Fibroblast of gingiva (primary cell): ENCODE measurements at places on chromosomes 12 and 14.

DNA sequence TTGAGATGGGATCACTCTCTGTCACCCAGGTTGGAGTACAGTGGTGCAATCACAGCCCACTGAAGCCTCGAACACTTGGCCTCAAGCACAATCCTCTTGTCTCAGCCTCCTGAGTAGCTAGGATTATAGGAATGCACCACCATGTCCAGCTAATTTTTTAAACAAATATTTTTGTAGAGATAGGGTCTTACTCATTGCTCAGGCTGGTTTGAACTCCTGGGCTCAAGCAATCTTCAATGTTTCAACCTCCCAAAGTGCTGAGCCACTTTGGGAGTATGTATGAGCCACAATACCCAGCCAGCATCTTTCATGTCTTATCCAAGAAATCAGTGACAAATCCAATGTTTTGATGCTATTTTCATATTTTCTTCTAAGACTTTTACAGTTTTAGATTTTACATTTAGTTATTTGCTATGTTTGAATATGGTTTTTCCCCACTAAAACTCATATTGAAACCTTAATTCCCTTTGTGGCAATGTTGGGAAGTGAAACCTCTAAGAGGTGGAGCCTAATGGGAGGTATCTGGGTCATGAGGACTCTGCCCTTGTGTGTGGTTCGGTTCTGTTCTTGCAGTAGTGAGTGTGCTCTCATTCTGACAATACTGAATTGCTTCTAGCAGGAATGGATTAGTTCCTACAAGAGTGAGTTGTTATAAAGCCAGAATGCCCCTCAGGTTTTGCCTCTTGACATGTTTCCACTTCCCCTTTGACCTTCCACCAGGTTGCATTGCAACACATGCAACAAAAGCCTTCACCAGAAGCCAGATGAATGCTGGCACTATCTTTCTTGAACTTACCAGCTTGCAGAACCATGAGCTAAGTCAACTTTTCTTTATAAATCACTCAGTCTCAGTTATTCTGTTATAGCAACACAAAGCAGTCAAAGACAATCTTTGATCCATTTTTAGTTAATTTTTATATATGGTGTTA lies 80.8 kb upstream of the AMIGO2 start:
- no peak for DNase-seq

DNA sequence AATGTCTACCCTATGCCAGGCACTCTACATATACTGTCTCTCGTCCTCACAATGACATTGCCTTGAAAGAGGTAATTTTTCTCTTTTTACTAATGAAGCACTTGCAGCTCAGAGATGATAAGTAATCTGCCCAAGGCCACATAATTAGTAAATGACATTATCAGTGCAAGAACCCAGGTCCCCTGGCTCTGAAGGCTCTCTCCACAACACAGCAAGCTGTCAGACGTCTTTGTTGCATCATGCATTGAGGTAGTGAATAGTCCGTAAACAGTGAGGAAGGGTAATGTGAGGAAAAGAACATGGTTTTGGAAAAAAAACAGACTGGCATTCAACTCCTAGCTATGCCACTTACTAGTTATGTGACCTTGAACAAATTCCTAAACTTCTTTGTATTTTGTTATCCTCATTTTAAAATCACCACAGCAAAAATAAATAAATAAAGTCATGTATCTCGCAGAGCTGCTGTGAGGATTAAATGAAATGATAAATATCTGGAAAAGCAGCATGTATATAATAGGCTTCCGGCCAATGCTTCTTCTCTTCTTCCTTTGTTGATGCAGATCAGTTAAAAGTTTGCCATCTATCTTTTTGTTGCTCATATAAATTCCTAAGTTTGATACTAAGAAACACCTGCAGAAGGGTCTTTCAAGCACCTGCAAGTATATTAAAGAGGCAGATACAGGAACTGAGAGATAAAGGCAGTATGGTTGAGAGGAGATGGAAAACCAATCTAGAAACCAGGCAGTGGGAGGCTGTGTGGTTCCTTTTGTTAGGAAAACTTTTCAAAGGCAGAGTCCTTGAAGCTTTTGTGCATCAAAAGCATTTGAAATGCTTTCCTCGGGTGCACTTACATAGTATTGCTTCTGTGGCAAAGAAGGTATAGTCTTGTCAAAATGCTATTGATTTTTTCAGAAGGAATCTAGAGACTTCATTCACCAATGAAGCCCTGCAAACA lies 82.8 kb downstream of the BTG1 start:
- no peak for DNase-seq

DNA sequence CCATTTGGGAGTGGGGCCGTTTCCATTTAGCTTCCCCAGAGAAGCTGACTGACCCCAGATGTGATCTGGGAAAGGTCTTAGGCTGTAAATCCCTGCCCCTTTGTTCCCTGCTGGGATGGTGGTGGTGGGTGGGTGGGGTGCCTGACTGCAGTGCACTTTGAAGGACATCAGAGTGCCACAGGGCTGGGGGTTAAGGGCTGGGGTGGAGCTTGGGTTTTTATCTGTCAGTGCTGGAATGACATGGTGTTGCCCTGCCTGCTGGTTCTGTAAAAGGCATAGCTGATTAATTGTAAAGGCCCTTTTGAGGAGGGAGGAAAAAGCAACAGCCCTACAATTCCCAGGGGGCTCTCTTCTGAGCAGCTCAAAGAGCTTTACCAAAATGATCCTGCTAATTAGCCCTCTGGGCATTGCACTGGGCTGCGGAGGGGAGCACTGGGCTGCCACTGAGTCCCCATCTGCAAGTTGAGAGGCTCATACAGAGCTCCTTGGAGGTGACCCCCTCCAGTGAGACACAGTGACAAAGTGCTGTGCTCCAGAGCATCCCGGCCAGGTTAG lies 21.1 kb downstream of the PLEKHG3 start:
- DNase-seq, result no peak

GRCh38 chr14:31068235-31068634 lies 42.1 kb upstream of the STRN3 start:
- DNase-seq, result no peak

GRCh38 chr12:124289634-124290600 lies 5.0 kb upstream of the RFLNA start:
- DNase-seq, result peak; percentile 24

DNA sequence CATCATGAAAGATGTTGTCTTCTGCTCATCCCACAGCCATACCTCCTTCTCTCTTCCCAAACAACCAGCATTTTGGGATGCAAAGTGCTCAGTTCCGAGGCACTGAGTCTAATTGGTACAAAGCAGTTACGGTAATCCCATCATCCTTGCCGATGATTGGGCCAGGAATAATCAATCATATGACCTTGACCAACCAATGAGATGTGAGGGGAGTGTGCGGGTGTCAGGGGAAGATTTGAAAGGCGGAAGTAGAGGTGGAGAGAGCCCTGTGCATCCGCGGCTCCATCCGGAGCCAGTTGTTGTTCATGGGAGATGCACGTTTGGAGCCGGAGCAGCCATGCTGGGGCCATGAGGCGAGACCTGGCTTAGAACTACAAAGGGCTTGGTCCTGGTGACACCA lies 67.3 kb downstream of the SYNE3 start:
- no peak for DNase-seq

DNA sequence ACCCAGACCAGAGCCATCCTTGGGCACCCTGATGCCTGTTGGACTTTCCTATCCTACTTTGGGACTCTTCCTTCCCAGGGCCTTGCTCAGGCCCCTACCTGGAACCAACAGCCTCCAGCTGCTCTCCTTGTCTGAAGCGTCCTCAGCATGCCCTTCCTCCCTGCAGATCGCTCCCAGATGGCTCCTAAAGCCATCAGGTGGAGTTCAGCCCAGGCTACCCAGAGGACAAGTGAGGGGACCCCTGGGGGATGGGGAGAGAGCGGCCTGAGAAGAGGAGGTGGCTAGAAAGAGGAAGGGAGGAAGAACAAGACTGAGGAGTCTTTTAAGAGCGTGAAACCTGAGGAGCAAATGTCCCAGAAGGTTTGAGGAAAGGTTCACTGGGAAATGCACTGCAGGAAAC lies 236.6 kb downstream of the ZFP36L1 start:
- no peak for DNase-seq

GRCh38 chr12:123071857-123072256 lies 79.0 kb downstream of the PITPNM2 start:
- DNase-seq, result no peak

GRCh38 chr14:103070971-103071542 lies 13.0 kb upstream of the LBHD2 start:
- no peak for DNase-seq

DNA sequence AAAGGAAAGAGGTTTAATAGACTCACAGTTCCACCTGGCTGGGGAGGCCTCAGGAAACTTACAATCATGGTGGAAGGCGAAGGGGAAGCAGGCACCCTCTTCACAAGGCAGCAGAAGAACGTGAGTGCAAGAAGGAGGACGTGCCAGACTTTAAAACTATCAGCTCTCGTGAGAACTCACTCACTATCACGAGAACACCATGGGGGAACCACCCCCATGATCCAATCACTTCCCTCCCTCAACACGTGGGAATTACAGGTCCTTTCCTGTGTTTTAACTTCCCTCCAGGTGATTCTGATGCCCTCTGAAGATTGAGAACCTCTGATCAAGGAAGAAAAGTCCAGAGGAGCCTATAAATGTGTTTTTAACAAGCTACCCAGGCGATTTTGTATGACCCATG lies 358.7 kb downstream of the MED13L start:
- DNase-seq, result no peak

GRCh38 chr12:13170892-13171490 lies 25.5 kb upstream of the EMP1 start:
- no peak for DNase-seq

GRCh38 chr12:131250028-131250950 lies 296.6 kb downstream of the ADGRD1 start:
- DNase-seq, result no peak

- no peak for DNase-seq
These were observed 128.8 kb upstream of the CLEC14A start for GRCh38 chr14:38384741-38385140.

DNA sequence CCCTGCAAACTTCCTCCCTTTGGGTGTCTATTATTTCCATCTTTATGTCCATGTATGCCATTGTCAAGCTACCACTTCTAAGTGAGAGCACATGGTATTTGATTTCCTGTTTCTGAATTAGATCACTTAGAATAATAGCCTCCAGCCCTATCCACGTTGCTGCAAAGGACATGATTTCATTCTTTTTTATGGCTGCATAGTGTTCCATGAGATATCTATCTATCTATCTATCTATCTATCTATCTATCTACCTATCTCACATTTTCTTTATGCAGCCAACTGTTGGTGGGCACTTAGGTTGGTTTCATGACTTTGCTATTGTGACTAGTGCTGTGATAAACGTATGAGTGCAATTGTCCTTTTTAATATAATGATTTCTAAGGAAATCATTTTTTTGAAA lies 11.2 kb upstream of the MRPL42 start:
- no peak for DNase-seq

DNA sequence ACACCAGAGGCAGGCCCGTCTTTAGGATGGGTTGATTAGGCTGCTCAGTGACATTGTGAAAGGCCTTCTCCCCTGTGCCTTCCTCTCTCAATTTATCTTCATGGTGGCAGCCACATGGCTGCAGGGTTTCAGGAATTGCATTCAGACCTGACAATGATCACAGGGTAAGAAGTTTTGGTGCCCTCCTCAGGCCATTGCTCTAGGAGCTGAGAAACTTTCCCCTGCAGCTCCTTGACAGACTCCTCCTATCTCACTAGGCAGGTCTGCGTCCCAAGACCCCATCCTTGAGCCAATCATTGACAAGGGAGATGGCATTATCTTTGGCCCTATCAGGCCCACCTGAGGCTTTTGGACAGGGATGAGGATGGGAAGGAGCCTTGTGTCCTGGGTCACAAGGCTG lies 57.4 kb upstream of the ANO4 start:
- DNase-seq, result no peak

- no peak for DNase-seq
These were observed 43.9 kb upstream of the ATP23 start for GRCh38 chr12:57897286-57897974.

DNA sequence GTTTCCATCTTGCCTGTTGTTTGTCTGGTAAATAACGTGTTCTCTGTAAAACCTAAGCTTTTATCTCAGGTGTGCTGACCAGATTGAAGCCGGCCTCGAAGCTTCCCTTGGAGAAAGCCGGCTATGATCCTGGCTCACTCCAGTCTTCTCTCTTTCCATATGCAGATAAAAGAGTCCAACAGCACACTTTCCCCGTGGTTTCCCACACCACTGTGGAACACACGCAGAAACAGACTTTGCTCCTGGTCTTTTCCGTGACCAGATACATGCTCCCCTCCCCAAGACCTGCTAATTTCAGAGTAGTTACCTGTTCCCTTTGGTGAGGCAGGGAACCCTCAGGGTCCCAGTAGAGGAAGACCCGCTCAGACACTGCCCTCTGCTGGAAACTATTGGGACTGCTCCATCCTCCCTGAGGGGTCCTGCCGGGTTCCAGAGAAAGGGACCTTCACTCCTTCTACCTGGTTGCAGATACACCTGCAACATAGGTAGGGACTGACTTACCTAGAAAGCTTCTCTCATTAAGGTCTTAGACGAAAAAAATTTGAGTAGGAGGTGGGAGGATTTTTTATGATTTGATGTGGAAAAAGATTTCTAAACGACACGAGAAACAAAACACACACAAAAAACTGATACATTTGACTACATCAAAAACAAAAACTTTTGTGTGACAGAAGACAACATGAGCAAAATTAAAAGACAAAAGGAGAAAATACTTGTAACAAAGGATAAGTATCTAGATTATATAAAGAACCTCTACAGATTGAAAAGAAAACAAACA lies 415.4 kb upstream of the CCDC196 start:
- no peak for DNase-seq

DNA sequence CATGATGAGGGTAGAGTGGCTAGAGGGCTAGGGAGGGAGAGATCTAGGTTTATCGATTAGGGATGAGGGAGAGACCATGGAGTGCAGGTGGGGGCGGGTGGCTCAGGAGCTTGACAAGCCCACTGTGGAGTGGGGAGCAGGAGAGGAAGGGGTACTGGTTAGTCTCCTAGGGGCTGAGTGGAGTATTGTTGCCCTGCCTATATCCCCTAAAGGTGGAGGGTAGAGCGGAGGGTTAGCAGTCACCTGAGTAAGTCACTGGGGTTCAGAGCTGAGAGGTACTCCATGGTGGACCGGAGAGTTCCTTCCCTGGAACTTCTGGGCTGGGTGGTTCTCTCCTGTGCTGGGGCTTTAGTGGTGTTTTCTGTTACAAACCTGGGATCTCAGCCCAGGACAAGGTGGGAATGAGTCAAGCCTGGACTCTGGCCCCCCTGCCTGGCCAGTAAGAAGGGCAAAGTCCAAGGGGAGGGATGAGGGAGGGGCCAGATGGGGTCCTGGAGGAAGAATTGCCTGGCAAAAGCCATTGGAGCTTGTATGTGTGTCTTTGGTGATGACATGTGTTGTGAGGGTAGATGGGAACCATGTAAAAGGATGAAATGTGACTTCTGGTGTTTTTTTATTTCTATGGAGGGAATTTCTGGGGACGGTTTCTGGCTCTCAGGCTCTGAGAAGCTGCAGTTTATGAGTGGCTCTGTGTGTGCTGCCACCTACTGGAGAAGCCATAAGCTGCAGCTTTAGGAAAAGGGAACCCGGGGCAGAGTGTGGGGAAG lies at the start of gene CIDEB:
Gene CIDEB, minus strand, starts transcription at position 403 of the 767 bp plus-strand sequence. Its CDS starts 119 bp downstream, at position 284.
- DNase-seq, result peak; percentile 34

GRCh38 chr14:68234101-68234905 lies 414.7 kb downstream of the RAD51B start:
- no peak for DNase-seq

GRCh38 chr12:12927211-12928079 lies 24.5 kb downstream of the GPRC5D start:
- DNase-seq, result no peak
